H7 (cell line): ENCODE measurements at places on chromosomes 1 and 21. TPM values are rescaled to one million over a fixed set of nuclear protein-coding genes. Genes with fewer than 3 reads are reported as not detected.

Gene CACHD1
- total RNA-seq = 53.5 and 69.7 TPM in 2 replicates

Gene ZNF695
- total RNA-seq = 15.3 and 22.7 TPM in 2 replicates

Gene MROH7
- 0.03 and 0.18 TPM in 2 replicates for total RNA-seq

Gene GJA9
- not detected in 2 replicates for total RNA-seq

Gene DNAJC16
- 14.7 and 15.7 TPM in 2 replicates for total RNA-seq

Gene BARHL2
- total RNA-seq = not detected in 2 replicates

Gene SMIM1
- total RNA-seq = 5.0 and 6.5 TPM in 2 replicates

Gene WNT3A
- 0.31 and 0.33 TPM in 2 replicates for total RNA-seq

Gene PTAFR
- 0.55 and 0.81 TPM in 2 replicates for total RNA-seq

Gene ZBTB18
- total RNA-seq = 21.9 and 26.7 TPM in 2 replicates

Gene MIER1
- total RNA-seq = 31.7 and 44.8 TPM in 2 replicates

Gene ADGRB2
- total RNA-seq = 28.0 and 39.8 TPM in 2 replicates

Gene ITLN2
- total RNA-seq = 2.7 and 5.2 TPM in 2 replicates

Gene GPR25
- total RNA-seq = not detected in 2 replicates

Gene ADAMTS5
- 0.52 and 1.5 TPM in 2 replicates for total RNA-seq

Gene SPRR2A
- not detected in 2 replicates for total RNA-seq

Gene PLA2G5
- total RNA-seq = 0.69 and 0.92 TPM in 2 replicates

Gene MAP3K7CL
- not detected in 2 replicates for total RNA-seq

Gene HAO2
- 0.38 and 1.2 TPM in 2 replicates for total RNA-seq

Gene FMN2
- total RNA-seq = 0.59 and 0.83 TPM in 2 replicates

Gene NUP210L
- 0.03 TPM in 1 of 2 replicates, not detected in the other for total RNA-seq

Gene APCS
- total RNA-seq = not detected in 2 replicates

Gene C1QC
- total RNA-seq = not detected in 2 replicates

Gene SYCP1
- not detected in 2 replicates for total RNA-seq

Gene PTGER3
- 0.03 and 0.11 TPM in 2 replicates for total RNA-seq

Gene GLMN
- total RNA-seq = 23.2 and 31.3 TPM in 2 replicates

Gene TNFRSF1B
- 1.3 and 2.4 TPM in 2 replicates for total RNA-seq

Gene ARHGEF19
- 16.2 and 21.0 TPM in 2 replicates for total RNA-seq

Gene HHAT
- total RNA-seq = 1.0 and 1.4 TPM in 2 replicates

Gene HPCAL4
- not detected in 2 replicates for total RNA-seq

Gene MFSD2A
- 4.7 and 6.4 TPM in 2 replicates for total RNA-seq

Gene SAMD13
- 2.1 and 3.1 TPM in 2 replicates for total RNA-seq

Gene SPATA1
- total RNA-seq = 1.8 and 3.2 TPM in 2 replicates

Gene CLCA4
- not detected in 2 replicates for total RNA-seq

Gene EPHB2
- total RNA-seq = 12.3 and 14.8 TPM in 2 replicates

Gene KIF17
- 3.5 and 10.1 TPM in 2 replicates for total RNA-seq

Gene ALX3
- total RNA-seq = 0.35 TPM in 1 of 2 replicates, not detected in the other

Gene HSD17B7
- total RNA-seq = 27.3 and 38.1 TPM in 2 replicates

Gene OLIG1
- total RNA-seq = 0.15 and 1.2 TPM in 2 replicates

Gene PLA2G2D
- total RNA-seq = not detected in 2 replicates

Gene HEYL
- 0.63 and 0.94 TPM in 2 replicates for total RNA-seq

Gene REN
- total RNA-seq = not detected in 2 replicates

Gene ZNF678
- 21.9 and 37.8 TPM in 2 replicates for total RNA-seq

Gene ATP8B2
- total RNA-seq = 62.0 and 73.2 TPM in 2 replicates

Gene CHI3L2
- total RNA-seq = not detected in 2 replicates

Gene LRRC8D
- total RNA-seq = 44.9 and 46.7 TPM in 2 replicates

Gene ENAH
- total RNA-seq = 160 and 234 TPM in 2 replicates

Gene DNAJC28
- total RNA-seq = 1.0 and 1.4 TPM in 2 replicates
